IMR-90 (cell line): ENCODE measurements at places on chromosomes 3 and 15. TPM values are rescaled to one million over a fixed set of nuclear protein-coding genes. Genes with fewer than 3 reads are reported as not detected.

DNA sequence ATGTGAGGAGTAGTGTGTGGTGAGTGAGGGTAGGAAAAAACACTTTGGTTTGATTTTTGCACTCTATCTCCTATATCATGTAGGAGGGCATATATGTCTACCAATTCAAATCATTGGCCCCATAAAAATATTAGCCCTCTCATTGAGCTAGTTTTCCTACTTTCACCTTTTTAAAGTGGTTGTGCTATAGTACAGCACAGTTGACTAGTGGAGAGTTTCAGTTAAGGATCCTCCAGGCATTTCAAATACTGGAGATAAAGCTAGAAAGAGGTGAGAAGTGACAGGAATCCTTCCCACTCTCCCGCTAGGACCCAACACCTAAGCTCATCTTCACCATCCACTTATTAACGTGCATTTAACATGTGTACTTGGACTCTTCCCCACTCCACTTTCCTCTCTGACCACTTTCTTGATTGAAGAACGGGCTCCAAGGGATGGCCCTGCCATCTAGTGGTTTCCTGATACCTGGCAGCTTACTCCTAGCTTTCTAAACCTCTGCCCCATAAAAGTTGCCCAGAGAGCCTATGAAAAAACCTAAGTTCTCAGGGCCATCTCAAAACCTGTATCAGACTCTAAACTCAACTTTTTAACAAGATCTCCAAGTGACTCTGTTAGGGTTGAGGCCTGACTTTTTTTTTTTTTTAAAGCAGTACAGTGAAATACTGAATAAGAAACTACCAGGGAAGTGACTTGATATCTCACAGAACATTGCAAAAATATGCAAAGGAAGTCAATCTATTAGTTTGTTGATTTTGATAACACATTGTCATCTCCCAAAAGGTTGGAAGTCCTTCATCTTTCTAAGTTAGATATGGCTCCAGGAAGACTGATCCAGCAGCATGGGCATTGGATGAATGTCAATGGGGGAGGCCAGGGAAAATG lies 17.9 kb downstream of the IL12A start:
- peak; percentile 77 for DNase-seq

DNA sequence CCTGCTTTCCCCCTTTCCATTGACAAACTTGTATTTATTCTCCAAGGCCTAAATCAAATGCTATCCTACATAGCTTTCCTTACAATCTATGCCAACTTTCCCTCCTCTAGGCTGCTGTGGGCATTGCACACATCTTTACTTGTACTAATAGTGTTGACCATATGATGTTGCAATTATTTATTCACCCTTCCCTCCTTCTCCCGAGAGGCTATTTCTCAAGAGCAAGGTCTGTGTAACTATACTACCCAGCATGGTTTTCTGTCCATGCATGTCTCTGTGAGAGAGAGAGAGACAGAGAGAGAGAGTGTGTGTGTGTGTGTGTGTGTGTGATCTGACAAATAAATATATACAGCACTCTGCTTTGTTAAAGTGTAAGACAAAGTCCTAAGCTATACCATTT lies 63.8 kb downstream of the GTPBP8 start:
- DNase-seq, result peak; percentile 69

- DNase-seq, result no peak
Observed at GRCh38 chr3:53778153-53778552, 68.1 kb downstream of the CHDH start.

DNA sequence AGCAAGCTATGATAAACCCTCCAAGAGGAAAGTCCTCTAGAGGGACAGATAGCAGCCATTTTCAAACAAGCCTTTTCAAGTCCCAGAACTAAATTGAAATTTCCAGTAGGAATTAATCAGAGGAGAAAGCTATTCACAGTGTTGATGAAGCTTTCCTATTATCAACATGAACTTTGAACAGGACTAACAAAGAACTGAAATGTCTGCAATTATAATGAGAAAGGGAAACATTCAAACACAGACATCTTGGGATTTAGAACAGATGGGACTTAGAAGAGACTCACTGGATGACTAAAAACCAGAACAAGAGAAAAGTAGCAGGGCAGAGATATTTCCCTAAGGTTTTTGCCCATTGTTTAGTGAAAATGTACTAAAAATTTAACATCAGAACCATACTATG lies 622.1 kb upstream of the UBE2E2 start:
- no peak for DNase-seq

- no peak for DNase-seq
Observed at GRCh38 chr3:12275974-12276650, 12.8 kb upstream of the PPARG start.

DNA sequence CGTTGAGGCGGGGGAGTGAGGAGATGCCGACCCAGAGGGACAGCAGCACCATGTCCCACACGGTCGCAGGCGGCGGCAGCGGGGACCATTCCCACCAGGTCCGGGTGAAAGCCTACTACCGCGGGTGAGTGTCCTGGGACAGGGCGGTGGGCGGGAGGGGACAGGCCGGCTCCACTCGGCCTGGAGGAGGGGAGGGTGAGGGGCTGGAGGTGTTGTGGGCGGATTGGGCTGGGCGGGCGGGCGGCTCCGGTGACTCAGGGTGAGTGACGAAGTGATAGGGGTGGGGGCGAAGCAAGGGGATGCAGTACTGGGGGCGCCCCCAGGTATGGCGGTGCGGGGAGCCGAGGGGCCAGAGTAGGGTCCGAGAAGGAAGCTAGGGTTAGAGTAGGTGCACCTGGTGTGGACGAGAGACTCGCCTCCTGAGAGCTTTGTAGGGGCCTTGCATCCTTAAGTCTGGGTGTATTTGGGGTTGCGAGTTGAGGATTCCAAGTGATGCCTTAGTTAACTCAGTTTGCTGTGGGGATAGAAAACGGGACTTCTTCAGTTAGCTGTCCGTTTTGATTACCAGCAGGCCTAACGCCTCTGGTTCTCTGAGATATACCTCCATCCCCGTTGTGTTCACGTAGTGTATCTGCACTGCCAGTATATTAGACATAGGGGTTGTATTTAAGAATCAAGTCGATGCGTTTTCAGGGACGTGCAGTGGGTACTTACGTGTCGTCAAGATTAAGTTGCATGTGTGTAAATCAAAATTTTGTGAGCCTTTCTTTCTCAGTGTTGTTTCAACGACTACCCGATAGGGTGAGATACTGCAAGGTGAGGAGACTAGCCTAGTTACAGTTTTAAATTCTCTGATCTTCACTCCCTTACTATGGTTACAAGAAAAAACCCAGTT lies 670 bp downstream of the PRKCI start:
- peak; percentile 28 for DNase-seq

DNA sequence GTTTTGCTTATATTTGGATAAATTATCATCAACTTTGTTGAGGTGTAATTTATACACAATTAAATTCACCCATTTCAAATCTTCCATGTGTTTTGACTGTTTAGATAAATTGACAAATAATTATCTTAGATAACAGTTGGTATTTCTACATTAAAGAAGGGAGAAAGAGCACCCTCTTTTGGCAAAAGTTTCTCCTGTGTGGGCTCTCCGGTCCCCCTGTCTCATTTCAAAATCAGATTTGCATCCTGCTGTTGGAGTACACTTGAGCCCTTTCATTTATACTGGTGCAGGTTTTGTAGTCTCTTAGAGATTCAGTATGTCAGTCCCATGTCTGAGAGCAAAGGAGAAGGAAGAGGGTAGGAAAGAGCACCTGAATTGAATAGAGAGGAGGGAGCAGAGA lies 49.4 kb downstream of the NKIRAS1 start:
- DNase-seq, result no peak

GRCh38 chr15:68821190-68821840 lies 620 bp upstream of the ANP32A start:
- no peak for DNase-seq

DNA sequence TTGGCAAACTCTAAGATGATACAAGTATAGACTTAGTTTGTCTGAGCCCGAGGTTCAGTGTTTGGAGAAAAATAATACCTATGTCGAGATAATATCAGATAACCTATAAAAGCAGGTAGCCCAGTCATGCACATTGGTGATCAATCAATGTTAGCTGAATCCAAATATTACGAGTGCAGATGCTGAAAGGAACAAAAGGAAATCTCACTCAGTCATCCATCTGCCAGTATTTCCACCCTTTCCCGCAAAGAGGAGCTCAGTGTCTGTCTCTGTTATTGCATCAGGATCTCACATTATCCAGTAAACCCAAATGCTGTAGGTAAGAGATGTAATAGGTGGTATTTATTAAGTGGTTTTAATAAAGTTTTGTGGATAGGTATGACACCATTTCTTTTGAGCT lies 251.2 kb upstream of the CTDSPL start:
- no peak for DNase-seq

DNA sequence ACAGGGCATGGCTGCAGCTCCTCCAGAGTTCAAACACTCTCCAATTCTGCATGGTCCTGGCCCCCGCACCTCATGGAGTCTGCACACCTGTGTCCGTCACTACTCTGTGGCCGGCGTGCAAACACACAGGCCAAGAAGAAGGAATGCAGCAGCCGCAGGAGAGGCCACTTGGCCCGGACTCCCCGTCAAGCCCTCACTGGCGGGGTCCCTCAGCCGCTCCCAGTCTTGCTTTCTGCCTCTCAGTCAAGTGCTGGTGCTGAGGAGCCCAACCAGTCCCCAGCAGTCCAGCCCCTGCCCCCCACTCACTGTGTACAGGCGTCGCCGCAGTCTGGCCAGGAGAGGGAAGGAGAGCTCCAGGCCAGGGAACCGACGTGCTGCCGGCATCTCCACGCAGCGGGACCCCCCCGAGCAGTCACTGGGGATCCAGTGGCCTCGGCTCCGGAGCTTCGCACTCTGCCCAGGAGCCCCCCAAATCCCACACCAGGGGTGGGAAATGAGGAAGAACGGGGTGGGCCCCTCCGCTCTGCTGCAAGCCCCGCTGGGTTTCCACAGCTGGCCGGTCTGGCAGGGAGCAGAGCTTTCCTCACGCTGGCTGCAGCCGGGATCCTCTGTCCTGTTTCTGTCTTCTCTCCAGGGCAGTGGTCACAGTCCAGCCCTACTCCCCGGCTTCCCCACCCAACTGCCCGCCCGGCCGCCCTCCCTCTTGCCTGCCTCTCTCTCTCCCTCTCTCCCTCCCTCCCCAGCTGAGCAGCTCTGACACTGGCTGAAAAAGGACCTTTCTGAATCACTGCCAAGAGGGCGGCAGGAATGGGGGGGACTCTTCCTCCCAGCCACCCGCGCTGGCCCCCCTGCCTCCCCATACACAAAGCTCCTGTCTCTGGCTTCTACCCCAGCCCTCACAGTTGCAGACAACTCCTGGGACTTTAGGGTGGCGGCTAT lies 16.0 kb downstream of the TNK2 start:
- peak; percentile 71 for DNase-seq

GRCh38 chr3:108208831-108209230 lies 13.4 kb downstream of the IFT57 start:
- DNase-seq, result no peak

GRCh38 chr3:134372396-134373270 lies 1.6 kb downstream of the AMOTL2 start:
- peak; percentile 30 for DNase-seq

DNA sequence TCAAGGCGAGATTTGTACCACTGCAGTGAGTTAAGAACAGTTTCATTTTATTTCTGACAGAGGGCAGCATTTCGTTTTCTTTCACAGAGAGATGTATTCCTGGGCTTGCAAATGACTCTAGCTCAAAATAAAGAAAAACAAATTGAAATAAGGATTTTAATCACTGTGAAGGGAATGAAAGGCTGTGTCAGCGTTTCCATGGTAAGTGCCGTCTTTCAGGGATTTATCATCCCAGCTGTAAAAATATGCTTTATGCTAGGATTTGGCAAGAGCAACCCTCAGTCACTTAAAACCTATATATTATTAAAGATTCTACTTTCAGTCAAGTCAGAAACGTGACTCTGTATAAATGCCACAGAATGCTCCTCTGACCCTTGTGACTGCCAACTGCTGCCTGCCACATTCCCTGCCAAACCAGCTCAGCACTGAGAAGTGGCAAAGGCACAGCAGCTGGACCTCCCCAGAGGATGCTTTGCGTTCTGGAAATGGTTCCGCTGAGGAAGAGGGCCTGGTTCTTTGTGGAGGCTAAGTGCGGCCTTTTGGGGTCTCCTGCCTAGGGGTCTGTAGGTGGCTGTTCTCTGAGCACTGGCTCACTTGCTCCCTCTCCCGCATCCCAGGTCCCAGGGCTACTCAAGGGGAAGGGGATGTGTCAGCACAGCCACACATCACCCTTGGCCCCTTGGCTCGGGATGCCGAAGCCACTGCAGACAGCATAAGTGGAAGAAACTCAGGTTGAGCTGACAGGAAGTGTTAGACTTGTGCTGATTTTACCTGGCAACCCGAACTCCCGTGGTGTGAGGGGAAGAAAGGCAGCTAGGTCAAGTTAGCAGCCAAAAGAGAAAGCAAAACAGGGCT lies 56.6 kb upstream of the POMGNT2 start:
- DNase-seq, result peak; percentile 78

GRCh38 chr3:189947948-189948723 lies 172.6 kb downstream of the P3H2 start:
- peak; percentile 40 for DNase-seq

DNA sequence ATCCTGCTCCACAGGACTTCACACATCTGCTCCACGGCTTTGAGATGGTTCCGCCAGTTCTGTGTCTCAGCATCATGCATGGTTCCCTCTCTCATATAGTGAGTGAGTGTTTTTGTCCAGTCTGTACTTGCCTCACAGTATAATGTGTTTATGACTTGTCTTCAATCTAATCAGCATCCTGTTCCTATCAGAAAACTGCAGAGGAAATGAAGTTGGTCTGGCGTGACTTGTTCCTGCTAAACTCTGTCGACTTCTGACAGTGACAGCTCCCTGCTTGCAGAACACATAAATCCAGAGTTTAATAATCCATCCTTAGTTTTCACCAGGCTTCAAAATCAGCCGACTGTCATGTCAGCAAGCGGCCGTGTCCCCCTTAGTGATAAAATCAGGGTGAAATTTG lies 222.3 kb downstream of the SLCO3A1 start:
- DNase-seq, result no peak

GRCh38 chr3:40201770-40202169 lies 107.7 kb upstream of the EIF1B start:
- DNase-seq, result no peak

Gene TGM5
- total RNA-seq, result not detected in 2 replicates

Gene THSD4
- 25.5 and 31.1 TPM in 2 replicates for total RNA-seq

Gene GALNT15
- total RNA-seq, result 14.7 and 19.7 TPM in 2 replicates

Gene MINAR1
- 1.4 and 1.6 TPM in 2 replicates for total RNA-seq

Gene CHRM5
- under 0.01 TPM in 2 replicates for total RNA-seq

Gene APPL1
- 42.2 and 46.2 TPM in 2 replicates for total RNA-seq

Gene MAN2C1
- total RNA-seq, result 29.7 and 34.8 TPM in 2 replicates

Gene TLR9
- not detected in 2 replicates for total RNA-seq
